ENCODE measurements at places on chromosomes 1 and 21.

- DNase-seq, result no peak
These were observed 19.3 kb downstream of the TNFRSF1B start for GRCh38 chr1:12185918-12186678.

DNA sequence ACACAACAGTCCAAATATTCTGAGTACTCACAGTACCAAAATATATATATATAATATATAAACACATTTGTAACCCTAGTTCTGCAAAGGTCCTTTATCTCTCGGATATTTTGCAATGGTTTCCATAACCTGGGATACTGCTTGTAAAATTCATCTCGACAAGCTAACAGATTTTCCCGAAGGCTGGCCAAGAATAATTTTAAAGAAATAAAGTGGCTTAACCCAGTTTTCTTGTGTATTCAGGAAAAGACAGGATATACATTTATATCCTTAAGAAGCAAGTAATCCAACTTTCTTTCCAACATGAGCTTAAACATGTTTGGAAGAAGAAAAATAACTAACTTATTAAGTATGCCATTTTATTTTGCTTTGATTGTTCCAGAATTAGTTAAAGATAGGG lies 348.7 kb upstream of the RUNX1 start:
- DNase-seq, result no peak

GRCh38 chr1:78712467-78713051 lies 62.9 kb downstream of the IFI44 start:
- no peak for DNase-seq

GRCh38 chr1:211632117-211632807 lies 43.2 kb downstream of the NEK2 start:
- no peak for DNase-seq

- DNase-seq, result no peak
These were observed 121.2 kb upstream of the SGIP1 start for GRCh38 chr1:66412704-66413103.

DNA sequence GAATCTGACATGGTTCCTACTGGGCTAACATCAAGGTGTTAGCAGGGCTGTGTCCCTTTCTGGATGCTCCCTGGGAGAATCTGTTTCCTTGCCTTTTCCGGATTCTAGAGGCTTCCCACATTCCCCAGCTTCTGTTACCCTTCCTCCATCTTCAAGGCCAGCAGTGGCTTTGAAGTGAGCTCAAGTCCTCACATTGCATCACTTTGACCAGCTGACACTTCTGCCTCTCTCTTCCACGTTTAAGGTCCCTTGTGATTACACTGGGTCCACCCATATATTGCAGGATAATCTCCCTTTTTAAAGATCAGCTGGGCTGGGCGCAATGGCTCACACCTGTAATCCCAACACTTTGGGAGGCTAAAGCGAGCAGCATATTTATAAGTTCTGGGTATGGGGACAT lies 33.1 kb downstream of the CNST start:
- no peak for DNase-seq

- no peak for DNase-seq
These were observed 135.1 kb downstream of the ADAMTS1 start for GRCh38 chr21:26710155-26710554.

DNA sequence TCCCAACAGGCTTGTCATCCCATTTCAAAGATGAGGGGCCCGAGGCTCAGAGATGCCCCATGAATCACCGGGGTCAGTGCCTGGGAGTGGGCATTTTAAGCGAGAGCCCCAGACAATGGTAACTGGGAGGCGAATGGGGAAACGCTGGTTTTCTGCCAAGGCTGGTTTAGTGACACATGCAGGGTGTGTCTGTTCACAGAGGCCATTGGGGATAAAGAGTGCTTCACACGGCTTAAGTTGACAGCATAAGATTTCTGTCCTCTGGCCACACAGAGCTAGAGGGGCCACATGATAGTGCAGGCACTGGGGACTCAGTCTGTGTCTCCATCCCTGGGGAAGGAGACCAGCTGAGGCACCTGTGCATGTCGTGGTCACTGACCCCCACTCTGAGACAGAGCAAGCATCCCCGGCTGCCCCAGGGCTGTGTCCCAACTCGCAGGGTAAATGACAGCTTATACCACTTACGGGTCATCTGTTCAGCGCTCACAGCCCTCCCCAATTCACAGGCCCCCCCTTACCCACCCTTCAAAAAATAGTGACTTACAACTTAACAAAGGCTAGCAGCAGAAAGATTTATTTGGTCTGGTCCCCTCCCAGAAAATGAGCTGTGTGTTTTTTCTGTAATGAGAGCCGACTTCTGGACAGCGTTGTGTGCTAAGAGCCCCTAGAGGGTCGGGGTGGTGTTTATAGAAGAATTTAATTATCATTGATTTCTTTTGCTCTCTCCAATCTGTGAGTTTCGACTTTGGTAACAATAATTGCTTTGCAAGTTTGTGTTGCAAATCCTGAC lies 34.9 kb upstream of the ARHGEF16 start:
- DNase-seq, result no peak

- DNase-seq, result no peak
These were observed 1.3 kb upstream of the MPC2 start for GRCh38 chr1:167938080-167938636.

GRCh38 chr1:51756290-51756689 lies 122.2 kb downstream of the NRDC start:
- no peak for DNase-seq

GRCh38 chr1:44015206-44015605 lies 16.1 kb downstream of the SLC6A9 start:
- DNase-seq, result peak; percentile 36

- DNase-seq, result no peak
These were observed 37.7 kb downstream of the VTCN1 start for GRCh38 chr1:117173006-117173405.

GRCh38 chr1:27868932-27869718 lies 3.2 kb upstream of the THEMIS2 start:
- DNase-seq, result no peak

GRCh38 chr1:202002507-202002906 lies 7.9 kb upstream of the ELF3 start:
- no peak for DNase-seq

DNA sequence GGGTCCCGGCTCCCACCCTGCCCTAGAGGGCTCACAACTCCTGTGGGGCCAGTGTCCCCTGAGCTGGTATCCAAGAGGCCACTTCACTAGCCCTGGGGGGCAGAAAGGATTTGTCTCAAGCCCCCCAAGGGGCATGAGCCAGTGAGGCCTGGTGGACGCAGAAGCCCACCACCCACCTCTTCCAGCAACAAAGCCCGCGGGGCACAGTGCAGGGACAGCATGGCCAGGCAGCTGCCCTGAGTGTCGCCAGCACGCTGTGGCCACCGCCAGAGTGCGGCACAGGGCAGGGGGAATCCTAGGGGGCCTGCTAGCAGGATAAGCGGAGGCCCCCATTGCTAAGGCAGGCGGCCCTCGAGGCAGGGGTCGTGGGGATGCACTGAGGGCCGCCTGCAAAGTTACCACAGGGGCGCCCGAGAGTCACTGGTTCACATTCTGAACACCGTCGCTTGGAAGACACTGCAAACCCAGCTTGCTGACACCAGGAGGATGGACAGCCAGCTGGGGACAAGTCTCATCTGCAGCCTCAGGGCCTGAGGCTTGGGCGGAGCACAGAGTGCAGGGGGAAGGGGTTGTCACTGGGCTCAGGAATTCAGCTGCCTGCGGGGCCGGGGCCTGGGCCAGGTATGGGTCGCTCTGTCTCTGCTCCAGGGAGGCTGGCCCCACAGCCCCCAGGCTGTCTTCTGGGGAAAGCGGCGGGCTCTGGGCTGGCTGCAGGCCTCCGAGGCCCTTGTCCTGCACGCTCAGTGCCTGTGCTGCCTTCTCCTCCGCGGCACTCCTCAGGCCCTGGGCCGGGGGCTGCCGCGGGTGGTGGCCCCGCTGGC lies 26.8 kb downstream of the SLC19A1 start:
- no peak for DNase-seq
